ENCODE measurements at places on chromosomes 12 and 14.

DNA sequence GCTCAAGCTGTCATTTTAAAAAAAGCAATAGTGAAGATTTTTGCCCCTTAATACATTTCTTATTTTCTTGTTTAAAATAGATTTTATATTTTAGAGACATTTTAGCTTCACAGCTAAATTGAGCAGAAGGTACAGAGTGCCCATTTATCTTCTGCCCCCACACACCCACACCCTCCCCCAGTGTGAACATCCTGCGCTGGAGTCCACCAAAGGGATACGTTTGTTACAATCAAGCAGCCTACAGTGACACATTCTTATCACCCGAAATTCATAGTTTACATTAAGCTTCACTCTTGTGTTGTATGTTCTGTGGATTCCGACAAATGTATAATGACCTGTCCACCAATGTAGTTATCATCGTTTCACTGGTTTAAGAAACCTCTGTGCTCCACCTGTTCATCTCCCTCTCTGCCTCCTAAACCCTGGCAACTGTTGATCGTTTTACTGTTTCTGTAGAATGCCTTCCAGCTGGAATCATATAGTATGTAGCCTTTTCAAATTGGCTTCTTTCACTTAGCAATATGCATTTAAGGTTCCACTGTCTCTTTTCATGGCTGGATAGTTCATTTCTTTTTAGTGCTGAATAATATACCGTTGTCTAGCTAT lies 91.0 kb upstream of the TRAF3 start:
- no peak for DNase-seq

DNA sequence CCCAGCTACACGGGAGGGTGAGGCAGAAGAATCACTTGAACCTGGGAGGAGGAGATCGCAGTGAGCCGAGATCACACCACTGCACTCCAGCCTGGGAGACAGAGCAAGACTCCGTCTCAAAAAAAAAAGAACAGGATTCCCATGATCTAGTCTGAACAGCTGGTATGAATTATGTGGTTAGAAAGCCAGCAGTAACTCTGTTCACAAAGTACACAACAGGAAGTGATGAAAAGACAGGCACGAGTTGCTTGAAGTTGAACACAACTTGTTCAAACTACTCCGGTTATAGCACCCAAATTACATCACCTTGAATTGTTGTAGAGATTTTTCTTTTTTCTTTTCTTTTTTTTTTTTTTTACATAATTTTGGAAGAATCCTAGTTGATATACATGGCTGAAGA lies 238.8 kb upstream of the RGS6 start:
- no peak for DNase-seq

DNA sequence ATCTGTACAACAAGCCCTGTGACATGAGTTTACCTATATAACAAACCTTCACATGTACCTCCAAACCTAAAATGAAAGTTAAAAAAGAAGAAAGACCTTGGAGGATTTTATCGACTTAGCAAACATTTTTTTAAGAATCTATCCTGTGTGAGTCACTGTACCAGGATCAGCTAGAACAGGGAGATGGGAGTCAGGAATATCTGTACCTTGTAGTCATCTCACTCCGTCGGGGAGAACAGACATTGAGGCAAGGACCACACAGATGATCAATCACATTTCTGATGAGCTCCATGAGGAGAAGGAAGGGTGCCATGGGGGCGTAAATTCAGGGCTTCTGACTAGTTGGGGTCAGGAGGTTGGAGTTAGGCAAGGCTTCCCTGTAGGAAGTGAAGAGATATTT lies 310.6 kb downstream of the VRK1 start:
- no peak for DNase-seq

GRCh38 chr12:11853126-11853525 lies 203.7 kb downstream of the ETV6 start:
- no peak for DNase-seq

DNA sequence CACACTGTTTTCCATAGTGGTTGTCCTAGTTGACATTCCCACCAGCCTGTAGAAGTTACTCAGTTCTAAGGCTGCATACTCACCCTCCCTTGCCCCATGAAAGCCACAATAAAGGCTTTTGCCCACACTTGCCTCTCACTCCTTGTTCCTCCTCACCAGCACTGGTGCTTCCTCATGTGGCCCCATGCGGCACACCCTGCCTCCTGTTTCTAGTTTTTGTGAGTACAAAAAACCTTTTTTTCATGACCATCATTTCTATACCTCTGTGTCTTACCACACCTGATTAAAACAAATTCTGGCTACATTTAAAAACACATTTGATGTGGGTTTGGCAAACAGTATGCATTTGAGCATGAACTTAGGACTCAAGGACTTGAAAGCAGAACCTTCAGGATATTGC lies 40.7 kb upstream of the RIN3 start:
- DNase-seq: no peak

GRCh38 chr14:95156161-95157047 lies 925 bp downstream of the DICER1 start:
- no peak for DNase-seq

DNA sequence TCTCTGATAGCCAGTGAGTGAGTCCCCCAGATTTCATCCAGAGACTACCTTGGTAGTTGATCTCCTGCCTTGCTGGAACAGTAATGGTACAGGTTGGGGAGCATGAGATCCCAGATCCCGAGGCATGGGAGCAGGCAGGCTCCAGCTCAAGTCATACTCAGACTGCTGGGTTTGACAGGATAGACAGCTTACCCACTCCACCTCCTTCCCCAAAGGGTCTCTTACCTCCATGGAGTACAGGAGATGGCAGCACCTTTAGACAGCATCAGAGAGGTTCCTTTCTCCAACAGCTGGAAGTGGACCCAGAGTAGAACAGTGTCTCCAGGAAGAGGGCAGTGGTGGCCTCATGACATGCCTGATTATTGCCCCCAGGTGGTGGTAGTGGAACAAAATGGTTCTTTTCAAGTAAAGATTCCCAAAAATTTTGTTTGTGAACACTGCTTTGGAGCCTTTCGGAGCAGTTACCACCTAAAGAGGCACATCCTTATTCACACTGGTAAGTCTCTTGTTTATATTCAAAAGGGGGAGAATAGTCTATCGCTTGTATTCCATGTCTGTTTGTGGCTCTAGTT lies 4.9 kb upstream of the CSAD start:
- no peak for DNase-seq

DNA sequence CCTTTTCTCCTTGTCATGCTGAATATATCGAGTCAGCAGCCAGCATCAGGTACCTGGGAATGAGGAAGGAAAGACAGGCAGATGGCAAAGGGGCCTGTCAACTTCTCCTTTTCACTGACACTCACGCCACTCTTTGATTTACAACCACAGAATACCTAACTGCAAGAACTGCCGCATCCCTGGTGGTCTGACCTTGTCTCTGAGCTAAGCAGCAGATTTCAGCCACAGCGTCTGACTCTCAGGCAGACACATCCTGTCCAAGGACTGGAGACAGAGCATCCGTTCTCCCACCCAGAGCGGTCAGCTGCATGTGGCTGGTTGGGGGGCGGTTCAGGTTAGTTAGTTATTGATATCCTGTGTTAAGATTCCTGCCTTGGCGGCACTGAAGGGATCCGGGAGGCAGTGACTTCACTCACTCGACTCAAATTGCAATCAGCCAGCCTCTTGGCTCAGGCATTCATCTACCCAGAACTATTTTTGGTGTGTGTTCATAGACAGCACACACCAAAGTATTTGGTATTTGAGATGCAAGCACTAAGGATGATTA lies 11.2 kb upstream of the MAP1LC3B2 start:
- no peak for DNase-seq

GRCh38 chr14:74525361-74525851 lies 31.8 kb downstream of the ISCA2 start:
- DNase-seq: no peak

DNA sequence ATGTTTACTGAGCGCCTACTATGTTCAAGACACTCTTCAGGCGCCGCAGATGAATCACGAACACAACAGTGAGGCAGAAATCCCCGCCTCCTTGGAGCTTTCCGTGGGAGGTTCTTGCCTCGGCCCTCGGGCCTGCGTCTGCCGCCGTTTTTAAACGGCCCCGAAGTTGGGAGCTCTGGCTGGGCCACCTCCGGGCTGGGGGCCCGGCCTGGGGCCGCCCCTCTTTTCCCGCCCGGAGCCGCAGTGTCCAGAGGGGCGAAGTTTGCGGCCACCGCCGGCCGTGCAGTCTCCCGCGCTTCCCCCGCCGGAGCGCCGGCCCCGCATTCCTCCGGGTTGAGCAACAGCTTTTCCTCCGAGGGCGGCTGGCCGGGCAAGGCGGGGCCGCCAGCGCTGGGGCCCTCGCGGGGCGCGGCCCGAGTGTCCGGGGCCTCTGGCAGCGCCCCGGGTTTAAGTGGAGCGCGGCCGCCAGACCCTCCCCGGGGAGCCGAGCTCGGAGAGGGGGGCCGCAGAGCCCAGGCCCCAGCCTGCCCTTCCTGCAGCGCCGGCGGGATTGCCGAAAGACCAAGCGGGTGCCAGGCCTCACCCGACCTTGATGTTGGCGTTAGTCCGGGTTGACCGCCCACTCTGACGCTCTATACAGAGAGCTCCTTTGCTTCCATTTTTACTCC lies 18.7 kb upstream of the CTDSP2 start:
- no peak for DNase-seq

DNA sequence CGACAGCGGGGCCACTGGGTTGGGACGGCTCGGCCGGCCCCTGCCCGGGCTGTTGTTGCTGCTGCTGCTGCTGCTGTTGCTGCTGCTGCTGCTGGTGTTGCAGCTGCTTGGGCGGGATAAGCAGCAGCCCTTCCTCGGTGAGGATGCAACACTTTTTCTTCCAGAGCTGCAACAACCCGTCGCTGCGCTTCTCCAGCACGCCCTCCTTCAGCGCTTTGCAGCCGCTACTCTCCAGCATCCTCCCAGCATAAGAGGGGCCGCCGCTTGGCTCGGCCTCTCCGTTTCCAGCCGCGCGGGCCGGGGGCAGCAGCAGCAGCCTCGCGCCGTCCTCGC lies 529 bp downstream of the PHLDA1 start:
- no peak for DNase-seq

DNA sequence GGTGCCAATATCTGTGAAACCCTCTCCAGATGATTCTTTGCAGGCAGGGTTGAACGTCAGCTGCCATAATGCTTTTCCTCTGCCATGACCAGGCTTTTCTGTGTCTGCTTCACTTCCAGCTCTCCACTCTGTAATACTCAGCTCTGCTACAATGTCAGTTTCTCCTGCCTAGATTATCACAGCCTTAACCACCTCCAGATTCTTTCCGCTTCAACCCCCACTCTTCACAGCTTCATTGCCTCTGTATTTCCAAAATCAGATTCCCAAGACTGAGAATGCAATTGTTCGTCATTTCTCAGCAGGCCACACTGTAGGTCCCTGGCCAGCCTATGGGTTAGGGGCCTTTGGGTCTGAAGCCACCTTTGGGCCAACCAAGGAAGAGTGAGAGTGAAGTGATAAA lies 73.7 kb upstream of the SCN8A start:
- no peak for DNase-seq

- peak; percentile 26 for DNase-seq
These were observed 29.4 kb upstream of the STAC3 start for GRCh38 chr12:57280211-57281062.

DNA sequence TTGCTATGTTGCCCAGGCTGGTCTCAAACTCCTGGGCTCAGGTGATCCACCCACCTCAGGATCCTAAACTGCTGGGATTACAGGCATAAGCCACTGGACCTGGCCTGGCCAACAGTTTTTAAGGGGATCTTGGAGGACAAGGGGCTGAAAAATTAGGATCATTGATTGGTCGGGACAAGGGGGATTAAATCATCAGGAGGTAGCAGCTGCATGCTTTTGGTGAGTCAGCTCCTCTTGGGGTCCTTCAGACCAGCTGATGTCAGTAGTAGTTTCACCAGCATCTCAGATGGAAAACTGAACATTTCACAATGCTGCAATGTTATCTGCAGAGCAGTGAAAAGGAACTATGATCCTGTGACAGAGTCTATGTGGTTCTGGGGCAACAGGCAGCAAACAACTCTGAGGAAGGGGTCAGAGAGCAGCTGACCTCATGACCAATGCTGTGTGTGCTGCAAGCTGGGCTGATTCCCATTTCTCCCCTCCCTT lies 6.3 kb downstream of the LRRC74A start:
- no peak for DNase-seq

DNA sequence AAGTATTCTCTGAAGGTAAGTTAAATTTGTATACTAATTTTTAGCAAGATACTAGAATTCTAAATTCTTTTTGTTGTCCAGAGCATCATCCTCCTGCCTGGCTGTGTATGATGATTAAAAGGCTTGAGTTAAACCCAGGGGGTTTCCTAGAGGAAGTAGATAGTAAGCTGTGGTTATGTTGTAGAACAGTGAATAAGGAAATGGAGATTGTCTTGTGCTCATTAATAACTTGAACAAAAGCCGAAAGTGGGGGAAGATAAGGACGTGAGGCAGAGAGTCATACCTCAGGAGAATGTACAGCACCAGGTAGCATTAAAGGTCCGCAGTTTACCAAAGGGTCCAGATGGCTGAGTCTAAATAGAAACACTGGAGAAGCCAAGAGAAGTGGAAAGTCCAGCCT lies 42.0 kb downstream of the CKB start:
- DNase-seq: no peak

DNA sequence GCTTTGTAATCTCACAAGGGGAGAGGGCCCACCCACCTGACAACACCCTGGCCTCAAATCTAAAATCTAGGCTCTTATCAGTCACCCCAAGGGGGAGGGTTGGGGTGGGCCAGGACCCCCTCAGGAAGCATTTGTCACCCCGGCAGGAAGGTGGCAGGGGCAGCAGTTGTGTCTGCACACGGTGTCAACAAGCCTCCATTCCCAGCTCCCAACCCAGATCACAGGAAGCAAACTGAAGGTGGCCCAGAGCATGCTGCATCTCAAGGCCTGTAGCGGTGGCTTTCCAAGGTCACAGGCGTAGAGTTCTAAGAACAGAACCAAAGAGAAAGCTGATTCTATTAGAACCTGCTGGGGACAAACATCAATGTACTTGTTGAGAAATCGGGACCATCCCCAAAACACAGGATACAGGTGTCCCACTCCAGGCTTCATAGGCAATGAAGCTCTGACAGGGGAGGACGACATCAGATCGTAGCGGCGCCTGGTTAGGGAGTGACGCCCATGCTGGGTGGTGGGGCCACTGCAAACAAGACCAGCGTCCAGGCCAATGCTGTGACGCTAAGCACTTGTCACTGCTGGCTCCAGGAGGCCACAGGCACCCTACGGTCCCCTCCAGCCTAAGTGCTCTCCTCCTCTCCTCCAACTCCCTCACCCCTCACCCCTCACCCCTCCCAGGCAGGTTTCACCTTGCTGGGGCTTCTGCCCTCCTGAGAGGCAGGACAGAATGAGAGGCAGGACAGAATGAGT lies 52.9 kb downstream of the CCDC88C start:
- no peak for DNase-seq

- DNase-seq: no peak
These were observed at the start of gene ADAM21 for GRCh38 chr14:70451874-70452273. Gene ADAM21 (plus strand): TSS chr14:70452174. CDS start chr14:70457500, 5,326 bp downstream.

DNA sequence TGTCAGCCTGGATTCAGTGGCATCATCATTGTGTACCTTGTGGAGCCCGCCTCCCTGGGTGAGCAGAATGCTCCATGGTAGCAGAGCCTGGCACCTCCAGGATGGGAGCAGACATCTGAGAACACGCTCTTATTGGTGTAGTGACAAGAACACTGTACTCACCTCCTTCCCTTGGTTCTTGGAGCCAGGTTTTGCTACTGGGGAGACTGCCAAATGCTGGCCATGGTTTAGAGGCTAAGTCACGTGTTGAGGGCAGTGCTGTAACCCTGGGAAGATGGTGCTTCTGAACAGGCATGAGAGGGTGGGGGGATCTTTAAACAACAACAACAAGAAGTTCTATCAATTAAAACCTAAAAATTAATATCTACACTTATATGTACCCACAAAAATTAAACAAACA lies 47.6 kb upstream of the ASPG start:
- DNase-seq: no peak

GRCh38 chr12:50661300-50662115 lies 102.4 kb upstream of the ATF1 start:
- DNase-seq: no peak

- DNase-seq: no peak
These were observed 162.2 kb downstream of the STXBP6 start for GRCh38 chr14:24887623-24888304.

All from stimulated activated CD8-positive, alpha-beta memory T cell treated with anti-CD3 and anti-CD28 coated beads, Interleukin-7, amount 100 ng/mL, for 1 hour (primary cell).